ENCODE measurements at places on chromosomes 1 and 21.

DNA sequence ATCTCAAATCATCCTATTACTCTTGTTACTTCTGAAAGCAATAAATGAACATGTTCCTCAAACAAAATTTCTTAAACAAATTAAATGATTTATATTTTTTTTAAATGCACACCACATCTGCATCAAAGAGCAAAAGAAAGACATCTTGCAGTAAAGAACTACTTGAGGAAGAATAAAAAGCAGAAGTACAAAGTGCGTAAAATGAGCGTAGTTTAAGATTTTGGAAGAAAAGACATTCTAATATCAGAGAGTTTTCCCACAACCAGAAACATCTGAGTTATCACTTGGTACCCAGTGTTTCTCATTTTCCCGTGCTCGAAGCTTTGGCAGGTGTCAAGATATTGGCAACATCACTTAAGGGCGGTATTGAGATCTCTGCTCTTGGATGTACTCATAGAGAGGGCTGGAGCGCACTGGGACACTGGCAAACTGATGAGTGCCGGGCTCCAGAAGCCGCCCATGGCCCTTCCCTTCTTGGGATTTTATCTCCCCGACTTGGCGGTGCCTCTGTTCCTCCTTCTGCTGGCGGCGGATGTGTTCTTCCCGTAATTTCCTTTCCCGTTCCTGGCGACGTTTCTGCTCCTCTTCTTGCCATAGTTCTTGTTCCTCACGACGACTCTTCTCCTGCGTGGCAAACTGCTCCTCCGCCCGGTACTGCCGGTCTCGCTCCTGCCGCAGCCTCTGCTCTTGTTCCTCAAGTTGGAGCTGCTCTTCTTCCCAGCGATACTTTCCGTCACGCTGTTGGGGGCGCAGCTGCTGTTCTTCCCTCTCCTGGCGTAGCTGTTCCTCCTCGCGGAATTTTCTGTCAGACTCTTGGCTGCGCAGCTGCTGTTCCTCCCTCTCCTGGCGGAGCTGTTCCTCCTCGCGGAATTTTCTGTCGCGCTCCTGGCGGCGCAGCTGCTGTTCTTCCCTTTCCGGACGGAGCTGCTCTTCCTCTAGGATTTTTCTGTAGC is 7.9 kb downstream of the TCHH start:
- DNase-seq: no peak

DNA sequence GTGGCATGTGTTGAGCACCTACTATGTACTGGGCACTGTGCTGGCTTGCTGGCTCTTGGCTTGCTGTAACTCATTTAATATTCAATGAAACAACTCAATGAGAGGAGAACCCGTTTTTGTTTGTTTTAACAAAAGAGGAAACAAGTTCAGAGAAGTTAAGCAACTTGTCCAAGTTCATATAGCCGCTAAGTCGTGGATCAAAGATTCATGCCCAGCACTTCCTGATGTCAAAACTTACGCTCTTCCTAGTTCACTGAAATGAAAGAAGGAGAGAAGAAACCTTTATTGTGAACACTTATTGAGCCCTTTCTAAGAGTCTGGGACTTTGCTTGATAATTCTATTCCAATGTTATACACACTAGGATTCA is 475.9 kb downstream of the PTPRU start:
- no peak for DNase-seq

DNA sequence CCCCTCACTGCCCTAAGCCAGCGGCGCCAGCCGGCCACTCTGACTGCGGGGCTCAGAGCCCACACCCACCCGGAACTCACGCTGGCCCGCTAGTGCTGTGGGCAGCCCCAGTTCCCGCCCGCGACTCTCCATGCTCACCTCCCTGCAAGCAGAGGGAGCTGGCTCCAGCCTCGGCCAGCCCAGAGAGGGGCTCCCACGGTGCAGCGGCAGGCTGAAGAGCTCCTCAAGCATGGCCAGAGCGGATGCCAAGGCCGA is 41.5 kb downstream of the SLC2A1 start:
- DNase-seq: no peak

- no peak for DNase-seq
Measured at GRCh38 chr1:151164732-151165280, 896 bp downstream of the LYSMD1 start.

DNA sequence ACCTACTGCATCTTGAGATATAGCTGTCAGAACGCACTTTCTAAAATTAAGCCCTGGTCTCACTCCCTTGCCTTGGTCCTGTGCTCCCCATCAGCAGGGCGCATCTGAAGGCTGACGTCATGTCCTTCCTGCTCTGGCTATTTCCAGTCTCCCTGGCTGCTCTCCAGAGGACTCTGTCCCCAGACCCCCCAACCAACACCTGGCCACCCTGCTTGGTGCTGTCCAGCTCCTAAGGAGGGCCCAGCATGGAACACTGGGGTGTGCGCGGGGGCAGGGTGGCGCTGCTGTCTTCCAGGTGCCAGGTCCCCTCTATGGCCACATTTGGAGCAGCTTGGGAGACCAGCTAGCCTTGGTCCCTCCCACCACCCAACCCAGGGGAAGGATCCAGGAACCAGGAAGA is 8.3 kb downstream of the TNNT2 start:
- DNase-seq: no peak
